Stimulated activated CD8-positive, alpha-beta memory T cell treated with anti-CD3 and anti-CD28 coated beads, Interleukin-4, amount 100 ng/mL, for 1 hour (primary cell): ENCODE measurements at places on chromosomes 2 and 18.

GRCh38 chr2:215034154-215034553, 104.3 kb downstream of the ABCA12 start:
- DNase-seq: no peak

DNA sequence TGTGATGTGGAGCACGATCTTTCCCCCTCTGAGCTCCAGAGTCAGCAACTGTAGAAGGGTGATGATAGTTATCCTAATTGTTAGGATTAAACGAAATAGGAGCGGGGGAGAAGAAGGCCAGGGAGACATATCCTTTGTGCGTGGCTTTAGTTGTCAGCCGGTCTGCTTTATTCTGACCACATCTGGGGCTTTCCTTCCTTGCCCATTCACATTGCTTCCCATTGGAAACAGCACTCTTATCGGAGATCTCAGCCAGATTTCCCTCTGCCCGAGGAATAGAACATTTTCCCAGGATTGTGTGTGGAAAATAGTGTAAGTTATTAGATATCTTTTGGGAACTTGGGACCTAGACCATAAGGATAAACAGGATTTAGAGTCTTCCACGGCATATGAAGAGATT, 1.5 kb downstream of the RALB start:
- DNase-seq: no peak

- DNase-seq: no peak
Observed at GRCh38 chr2:235238537-235238936, 255.3 kb upstream of the AGAP1 start.

DNA sequence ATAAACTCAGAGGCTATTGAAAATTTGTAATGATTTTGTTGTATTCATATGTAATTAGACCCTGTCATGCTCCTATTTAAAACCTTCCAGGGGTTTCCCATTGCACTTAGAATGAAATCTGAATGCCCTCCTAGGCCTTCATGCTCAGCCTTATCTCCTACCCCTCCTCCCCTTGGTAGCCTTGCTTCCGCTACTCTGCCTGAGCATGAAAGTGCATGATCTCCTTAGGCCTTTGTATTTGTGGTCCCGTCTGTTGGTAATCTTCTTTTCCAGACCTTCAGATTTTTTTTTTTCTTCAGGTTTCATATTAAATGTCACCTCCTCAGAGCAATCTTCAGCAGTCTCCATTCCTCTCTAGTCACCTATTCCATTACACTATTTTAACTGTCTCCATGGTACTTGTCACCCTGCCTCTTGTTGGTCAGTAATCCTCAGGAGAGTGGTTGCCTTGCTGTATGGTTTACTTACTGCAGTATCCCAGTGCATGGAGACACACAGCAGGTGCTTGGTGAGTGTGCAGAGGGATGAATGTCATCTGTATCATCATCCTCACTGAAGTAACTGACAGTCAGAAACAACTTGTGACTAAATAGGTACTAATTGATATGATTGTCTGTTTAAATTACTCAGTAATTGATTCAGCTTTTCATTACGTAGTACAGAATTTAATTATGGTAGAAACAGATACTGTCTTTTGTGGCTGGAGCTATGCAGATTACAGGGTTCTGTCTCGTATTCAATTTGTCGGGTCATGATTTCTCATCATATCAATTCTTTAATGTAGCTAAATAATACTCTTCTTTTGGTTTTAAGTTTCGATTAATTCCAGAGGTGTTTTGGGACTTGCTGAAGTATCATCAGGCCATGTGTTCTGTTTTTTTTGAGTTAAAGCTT, 63.9 kb downstream of the PHLPP1 start:
- no peak for DNase-seq

GRCh38 chr2:86202702-86203101, 3.4 kb downstream of the MRPL35 start:
- DNase-seq: no peak
